Activated CD8-positive, alpha-beta T cell treated with anti-CD3 and anti-CD28 coated beads, Interleukin-2, amount 10 ng/mL, durations not matched to agents 7 days and 5 days (primary cell): ENCODE measurements at places on chromosomes 5 and 9. TPM values are rescaled to one million over a fixed set of nuclear protein-coding genes. Genes with fewer than 3 reads are reported as not detected.

The QRFP gene
- not detected for total RNA-seq

The SLC28A3 gene
- total RNA-seq: not detected

DNA sequence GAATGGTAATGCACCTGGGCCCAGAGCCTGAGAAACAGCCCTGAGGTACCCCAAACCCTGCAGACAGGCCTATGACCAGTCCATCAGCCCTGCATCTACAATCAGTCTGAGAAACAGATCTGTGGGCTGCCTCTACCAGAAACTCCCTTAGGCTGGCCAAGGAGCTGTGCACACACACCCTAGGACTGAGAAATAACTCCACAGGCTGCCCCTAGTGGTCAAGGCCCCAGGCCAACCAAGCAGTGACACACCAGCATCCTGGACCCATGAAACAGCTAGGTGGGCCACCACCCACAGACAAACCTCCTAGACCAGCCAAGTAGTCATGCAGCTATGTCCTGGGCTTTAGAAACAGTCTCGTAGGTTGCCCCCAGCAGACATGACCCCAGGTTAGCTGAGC lies 253.6 kb upstream of the VLDLR start:
- no peaks in the 10 kb centered on the region for H3K4me1 ChIP-seq
- H3K27me3 ChIP-seq: peaks cover 4% of the 10 kb centered on the region
- no peak overlapping the region for H3K27ac ChIP-seq
- no peak for DNase-seq

DNA sequence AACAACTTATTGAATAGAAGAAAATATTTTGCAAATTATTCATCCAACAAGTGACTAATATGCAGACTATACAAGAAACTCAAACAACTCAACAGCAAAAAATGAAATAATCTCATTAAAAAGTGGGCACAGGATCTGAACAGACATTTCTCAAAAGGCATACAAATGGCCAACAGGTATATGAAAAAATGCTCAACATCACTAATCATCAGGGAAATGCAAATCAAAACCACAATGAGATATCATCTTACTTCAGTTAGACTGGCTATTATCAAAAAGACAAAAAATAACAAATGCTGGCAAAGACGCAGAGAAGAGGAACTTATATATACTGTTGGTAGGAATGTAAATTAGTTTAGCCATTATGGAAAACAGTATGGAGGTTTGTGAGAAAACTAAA lies 1.8 kb upstream of the AMACR start:
- H3K27ac ChIP-seq: no peak overlapping the region
- peaks cover 2% of the 10 kb centered on the region for H3K27me3 ChIP-seq
- peaks cover 32% of the 10 kb centered on the region for H3K4me1 ChIP-seq

- H3K27ac ChIP-seq: no peak overlapping the region
- no peak for DNase-seq
- H3K27me3 ChIP-seq: peaks cover 40% of the 10 kb centered on the region
Observed at GRCh38 chr9:36029765-36030528, 6.8 kb upstream of the RECK start.

DNA sequence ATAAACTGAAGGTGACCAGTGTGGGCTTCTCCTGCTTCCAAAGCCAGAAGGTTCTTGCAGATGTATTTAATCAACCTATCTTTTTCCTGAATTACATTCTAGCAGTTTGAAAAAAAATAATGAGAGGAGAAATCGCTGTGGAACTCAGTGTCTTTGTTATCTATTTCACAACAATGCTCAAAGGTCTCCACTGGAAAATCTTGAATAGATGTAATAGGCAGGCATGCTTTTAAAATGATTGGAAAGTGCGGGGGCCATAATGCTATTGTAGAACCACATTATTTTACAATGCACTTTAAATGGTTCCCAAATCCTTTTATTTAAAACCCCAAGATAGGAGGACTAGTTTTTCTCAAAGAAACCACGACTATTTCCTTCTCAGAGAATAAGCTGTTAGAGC lies 23.3 kb downstream of the ENC1 start:
- peaks cover 3% of the 10 kb centered on the region for H3K27me3 ChIP-seq
- no peaks in the 10 kb centered on the region for H3K4me1 ChIP-seq
- no peak overlapping the region for H3K4me3 ChIP-seq
- no peak overlapping the region for H3K27ac ChIP-seq
- no peak for DNase-seq

GRCh38 chr9:1917396-1917935 lies 97.7 kb upstream of the SMARCA2 start:
- H3K4me1 ChIP-seq: no peaks in the 10 kb centered on the region
- no peaks in the 10 kb centered on the region for H3K36me3 ChIP-seq
- H3K27ac ChIP-seq: no peak overlapping the region
- peaks cover 10% of the 10 kb centered on the region for H3K27me3 ChIP-seq
- no peak for DNase-seq
- H3K4me3 ChIP-seq: no peak overlapping the region

DNA sequence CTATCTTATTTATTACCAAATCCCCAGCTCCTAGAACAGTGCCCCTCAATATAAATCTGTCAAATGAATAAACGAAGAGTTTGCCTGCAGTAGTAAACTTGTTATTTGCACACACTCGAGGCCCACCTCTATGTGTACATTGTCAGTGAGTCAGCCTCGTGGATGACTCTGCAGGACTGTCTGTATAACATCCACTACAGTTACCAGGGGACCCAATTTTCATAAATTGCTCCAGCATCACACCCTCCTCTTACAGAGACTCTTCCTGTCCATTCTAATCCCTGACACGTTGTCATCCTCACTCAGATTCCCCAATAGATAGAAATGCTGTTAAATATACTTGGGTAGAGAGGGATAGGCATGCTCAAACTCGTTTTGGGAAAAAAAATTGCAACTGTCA lies 478.5 kb downstream of the RAB3C start:
- no peak overlapping the region for H3K4me3 ChIP-seq
- peaks cover 5% of the 10 kb centered on the region for H3K27me3 ChIP-seq
- H3K4me1 ChIP-seq: no peaks in the 10 kb centered on the region
- DNase-seq: no peak
- no peak overlapping the region for H3K27ac ChIP-seq

DNA sequence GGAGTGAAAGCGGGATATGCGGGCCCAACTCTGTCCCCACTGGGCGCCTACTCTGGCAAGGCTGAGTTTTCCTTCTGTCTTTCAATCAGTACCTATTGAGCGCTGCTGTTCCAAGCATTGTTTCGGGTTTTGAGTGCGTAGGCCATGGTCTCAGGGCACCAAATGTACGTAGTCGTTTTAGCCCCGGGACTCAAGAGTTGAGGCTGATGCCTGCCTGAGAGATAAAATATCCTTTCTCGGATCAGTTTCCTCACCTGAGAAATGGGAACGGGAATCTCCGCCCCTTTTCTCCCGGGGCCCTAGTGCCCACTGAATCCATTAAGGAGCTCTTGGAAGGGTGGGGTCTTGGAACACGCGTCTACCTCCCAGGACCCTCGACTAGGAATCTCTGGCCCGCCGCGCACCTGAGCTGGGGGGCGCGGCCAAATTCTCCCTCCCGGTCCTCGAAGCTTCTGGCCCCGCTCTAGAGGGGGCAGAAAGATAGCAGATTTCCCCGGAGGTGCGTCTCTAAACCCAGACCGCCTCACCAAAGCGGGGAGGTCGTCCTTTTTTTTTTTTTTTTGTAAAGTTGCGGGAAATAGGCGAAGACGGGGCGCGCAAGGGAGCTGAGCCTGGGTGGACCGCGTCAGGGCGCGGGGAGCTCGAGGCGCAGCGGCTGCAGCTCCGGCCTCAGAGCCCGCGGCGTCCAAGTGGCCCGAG lies 494 bp upstream of the CXXC5 start:
- DNase-seq: no peak
- peaks cover 51% of the 10 kb centered on the region for H3K27me3 ChIP-seq
- H3K4me1 ChIP-seq: peaks cover 62% of the 10 kb centered on the region
